ENCODE measurements at places on chromosomes 1 and 21. TPM values are rescaled to one million over a fixed set of nuclear protein-coding genes. Genes with fewer than 3 reads are reported as not detected.
A peak's percentile ranks its signal among the peaks of the same experiment; 100 is the strongest.

TDRD5 gene
- not detected for total RNA-seq

- H3K36me3 ChIP-seq: peaks cover 9% of the 10 kb centered on the region
- H3K4me3 ChIP-seq: no peak overlapping the region
- no peak overlapping the region for H3K27ac ChIP-seq
- peaks cover 34% of the 10 kb centered on the region for H3K4me1 ChIP-seq
These were observed 24.6 kb downstream of the ATF3 start for GRCh38 chr1:212633161-212633560.

DNA sequence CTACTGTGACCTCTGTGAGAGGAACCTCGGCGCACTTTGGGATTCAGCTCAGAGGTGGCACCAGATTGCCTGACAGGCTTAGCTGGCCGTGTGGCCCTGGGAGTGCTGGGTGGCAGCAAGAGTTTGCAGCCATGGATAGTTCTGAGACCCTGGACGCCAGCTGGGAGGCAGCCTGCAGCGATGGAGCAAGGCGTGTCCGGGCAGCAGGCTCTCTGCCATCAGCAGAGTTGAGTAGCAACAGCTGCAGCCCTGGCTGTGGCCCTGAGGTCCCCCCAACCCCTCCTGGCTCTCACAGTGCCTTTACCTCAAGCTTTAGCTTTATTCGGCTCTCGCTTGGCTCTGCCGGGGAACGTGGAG, 67.5 kb downstream of the DISC1 start:
- H3K27me3 ChIP-seq: no peaks in the 10 kb centered on the region
- no peak overlapping the region for H3K27ac ChIP-seq
- no peaks in the 10 kb centered on the region for H3K36me3 ChIP-seq
- H3K4me1 ChIP-seq: peaks cover 40% of the 10 kb centered on the region
- no peak overlapping the region for H3K4me3 ChIP-seq

PYGO2 gene
- 23.7 TPM for total RNA-seq

LCE2C gene
- total RNA-seq: not detected

DNA sequence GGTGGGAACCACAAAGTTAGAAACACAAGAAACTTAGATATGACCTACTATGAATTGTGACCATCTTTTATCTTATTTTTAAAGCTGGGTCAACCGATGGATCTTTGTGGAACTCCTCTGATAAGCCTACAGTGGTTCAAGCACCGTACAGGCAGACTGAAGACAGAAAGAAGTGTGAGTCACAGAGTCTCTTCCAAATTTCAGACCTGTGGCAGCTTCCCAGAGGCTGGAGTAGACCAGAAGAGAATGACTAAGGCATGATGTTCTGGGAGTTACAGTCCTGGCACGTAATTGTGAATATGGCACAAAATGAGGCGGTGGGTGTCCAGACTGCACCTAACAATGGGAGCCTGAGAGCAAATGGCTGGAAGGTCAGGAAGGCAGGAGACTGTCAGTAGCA, 70.0 kb downstream of the LMO4 start:
- DNase-seq: peak; percentile 63
- no peaks in the 10 kb centered on the region for H3K36me3 ChIP-seq
- H3K4me1 ChIP-seq: peaks cover 18% of the 10 kb centered on the region
- no peaks in the 10 kb centered on the region for H3K27me3 ChIP-seq
- no peak overlapping the region for H3K4me3 ChIP-seq

GRCh38 chr1:174296309-174296708, 137.0 kb downstream of the RABGAP1L start:
- H3K36me3 ChIP-seq: peaks cover 7% of the 10 kb centered on the region
- no peak overlapping the region for H3K4me3 ChIP-seq
- DNase-seq: no peak
- H3K27ac ChIP-seq: no peak overlapping the region

KRTAP13-2 gene
- total RNA-seq: not detected

KIF21B gene
- not detected for total RNA-seq

GRCh38 chr1:155940482-155940992, 901 bp upstream of the RXFP4 start:
- H3K36me3 ChIP-seq: no peaks in the 10 kb centered on the region
- peaks cover 13% of the 10 kb centered on the region for H3K27me3 ChIP-seq
- peak; percentile 34 for DNase-seq

TLCD4 gene
- 0.23 TPM for total RNA-seq

NPR1 gene
- not detected for total RNA-seq
